RKO (cell line): ENCODE measurements at places on chromosomes 7 and 10.

DNA sequence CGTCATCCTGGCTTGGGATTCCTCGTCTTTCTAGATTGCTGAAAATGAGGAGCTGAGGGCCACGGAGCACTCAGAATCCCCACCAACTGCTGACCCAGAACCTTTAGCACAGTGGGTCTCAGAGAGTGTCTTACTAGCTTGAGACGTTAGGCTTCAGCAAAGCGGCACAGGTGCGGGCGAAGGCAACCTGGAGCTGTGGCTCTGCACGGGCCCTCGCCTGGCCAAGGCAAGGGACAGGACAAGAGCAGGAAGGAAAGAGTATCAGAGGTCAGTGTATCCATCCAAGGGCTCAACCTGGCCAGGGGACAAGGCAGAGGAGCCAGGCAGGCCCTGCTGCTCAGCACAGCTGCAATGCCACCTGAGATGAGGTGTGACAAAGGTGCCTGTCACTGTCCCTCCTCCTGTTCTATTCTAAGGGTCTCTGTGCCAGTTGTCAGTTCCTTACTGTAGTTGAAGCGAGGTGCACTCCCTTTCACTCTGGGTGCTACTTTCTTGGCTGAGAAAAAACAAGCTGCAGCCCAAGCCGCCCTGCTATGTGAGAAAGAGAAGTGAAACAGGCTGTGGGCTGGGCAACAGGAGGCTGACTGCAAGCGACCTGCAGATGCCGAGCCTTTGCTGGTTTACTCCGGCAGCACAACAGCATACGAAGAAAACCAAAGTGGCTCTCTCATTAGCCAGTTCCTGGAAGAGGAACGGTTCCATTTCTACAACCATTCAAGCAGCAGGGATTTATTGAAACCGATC, 33.3 kb upstream of the KDM7A start:
- DNase-seq = no peak

- DNase-seq = no peak
These were observed 97.8 kb downstream of the HIPK2 start for GRCh38 chr7:139679731-139680594.

- DNase-seq = no peak
These were observed 490.0 kb downstream of the CNTNAP2 start for GRCh38 chr7:146606628-146607027.

DNA sequence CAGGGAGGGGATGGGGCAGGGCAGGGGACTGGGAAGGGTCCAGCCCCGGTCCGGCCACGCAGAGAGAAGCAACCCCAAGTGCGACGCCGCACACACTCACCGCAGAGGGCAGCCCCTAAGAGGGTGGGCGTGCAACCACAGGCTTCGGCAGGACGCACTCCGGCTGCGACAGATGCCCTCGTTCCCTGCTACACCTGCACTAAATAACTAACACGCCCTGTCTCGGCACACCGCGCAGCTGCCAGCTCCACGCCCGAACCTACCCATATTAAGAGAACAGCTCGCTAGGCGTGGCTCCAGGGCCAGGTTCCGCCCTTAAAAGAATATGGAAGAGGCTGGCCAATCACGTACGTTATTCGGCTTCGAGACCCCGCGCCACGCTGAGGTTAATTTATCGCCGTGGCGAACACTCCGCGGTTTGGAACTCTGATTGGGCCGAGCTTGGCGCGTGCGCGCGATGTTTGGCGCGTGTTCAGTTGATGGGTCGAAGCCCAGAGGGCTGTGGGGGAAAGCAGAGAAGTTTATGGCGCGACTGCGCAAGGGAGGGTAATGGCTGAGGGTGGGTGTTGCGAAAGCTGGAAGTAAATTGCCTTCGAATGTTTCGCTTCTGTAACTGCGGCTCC, 91.1 kb downstream of the OR13A1 start:
- no peak for DNase-seq

- no peak for DNase-seq
These were observed 22.4 kb downstream of the DIP2C start for GRCh38 chr10:667096-667495.

DNA sequence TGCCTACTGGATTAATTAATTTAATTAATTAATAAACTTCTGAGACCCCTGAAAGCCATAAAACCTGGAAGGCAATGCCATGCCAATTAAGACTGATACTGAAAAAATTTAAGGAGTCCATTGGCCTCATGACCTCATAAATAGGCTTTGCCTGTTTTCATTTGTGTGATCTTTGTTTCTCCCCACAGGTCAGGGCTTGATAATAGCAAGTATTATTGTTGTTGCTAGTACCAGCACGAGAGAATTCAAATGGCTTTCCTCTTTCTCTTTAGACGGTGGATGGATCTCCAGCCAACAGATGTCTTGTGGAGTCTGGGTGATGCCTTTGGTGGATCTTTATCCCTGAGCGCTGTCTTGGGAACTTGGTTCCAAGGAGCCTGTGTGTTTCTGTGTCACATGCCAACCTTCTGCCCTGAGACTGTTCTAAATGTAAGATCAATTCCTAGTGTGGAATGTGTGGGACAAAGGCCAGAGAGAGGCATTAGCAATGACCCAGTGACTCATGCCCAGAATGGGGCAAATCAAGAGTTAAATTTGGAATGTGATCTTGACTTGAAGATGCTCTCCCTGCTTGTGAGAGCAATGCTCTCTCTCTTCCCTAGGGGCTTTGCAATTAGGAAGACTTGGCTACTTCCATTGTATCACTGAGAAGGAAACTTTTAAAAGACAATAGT, 17.7 kb downstream of the ACSM6 start:
- DNase-seq = no peak

- no peak for DNase-seq
These were observed 13.3 kb downstream of the MYO1G start for GRCh38 chr7:44965441-44965903.

DNA sequence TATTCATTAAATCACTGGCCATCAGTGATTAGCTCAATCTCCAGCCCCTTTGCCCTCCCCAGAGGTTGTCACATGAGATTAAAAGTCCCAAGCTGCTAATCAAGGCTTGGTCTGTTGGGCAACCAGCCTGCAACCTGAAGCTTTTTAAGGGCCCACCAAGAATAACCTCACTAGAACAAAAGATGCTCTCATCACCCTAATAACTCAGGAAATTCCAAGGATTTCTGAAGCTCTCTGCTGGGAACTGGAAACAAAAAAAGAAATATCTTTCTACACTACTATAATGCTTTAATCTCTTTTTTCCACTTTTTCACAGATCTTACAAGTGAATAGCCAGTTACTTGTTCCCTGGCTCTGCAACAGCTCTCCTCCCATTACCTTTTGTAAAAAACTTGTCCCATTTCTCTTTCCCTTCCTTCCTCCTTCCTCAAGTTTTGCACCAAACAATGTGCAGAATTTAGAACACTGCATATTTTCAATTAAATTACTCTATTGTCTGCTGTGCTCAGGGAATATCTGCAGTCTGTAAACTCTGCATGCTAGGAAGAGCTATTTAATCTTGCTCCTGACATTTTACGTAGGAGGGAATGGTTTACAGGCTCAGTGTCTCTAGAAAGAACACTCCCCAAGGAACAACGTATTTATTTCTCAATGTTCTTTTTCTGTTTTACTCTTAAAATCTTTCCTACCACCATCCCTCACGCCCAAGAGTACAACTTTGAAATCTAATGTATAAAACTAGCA, 169.1 kb downstream of the IMMP2L start:
- no peak for DNase-seq

GRCh38 chr10:4034907-4035598, 250.0 kb upstream of the KLF6 start:
- DNase-seq = no peak

DNA sequence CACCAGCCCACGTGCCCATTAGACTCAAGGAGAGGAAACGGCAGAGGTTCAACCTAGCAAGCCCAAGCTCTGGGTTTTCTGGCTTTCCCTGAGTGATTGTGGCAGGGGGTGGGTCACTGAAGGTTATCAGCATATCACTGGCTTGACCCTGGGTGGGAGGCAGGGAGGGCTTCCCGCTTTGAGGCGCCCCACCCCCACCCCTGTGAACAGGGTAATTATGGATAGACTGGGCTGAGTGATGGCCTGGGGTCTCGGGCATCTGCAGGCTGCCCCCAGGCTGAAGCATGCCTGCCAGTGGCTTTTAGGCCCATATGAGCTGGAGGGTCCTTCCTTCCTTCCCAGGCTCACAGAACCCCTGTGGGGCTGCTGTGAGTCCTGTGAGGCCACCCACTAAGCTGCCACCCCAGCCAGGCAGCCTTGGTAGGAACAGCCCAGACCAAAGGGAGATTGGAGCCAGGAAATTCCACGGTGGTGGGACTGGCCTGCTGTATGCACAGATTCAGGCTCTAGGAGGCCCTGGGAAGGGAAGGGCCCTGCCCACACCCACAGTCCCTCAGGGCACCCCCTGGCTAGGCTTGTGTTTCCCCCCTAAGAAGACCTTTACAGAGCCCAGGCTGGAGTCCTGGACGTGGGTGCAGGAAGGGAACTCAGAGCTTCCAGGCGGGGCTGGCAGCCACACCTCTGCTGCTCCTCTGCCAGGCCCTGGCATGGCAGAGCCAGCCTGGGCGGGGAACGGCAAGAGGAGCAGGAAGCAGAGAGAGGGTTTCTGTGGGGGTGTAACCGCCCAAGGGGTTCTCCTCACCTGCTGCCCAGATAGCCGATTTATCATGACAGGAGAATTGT, 33.1 kb downstream of the GPRIN2 start:
- no peak for DNase-seq
